ENCODE measurements at places on chromosomes 12 and 14. TPM values are rescaled to one million over a fixed set of nuclear protein-coding genes. Genes with fewer than 3 reads are reported as not detected.

- DNase-seq: peak; percentile 85
Measured at GRCh38 chr14:74979442-74980397, 23.0 kb upstream of the EIF2B2 start.

DNA sequence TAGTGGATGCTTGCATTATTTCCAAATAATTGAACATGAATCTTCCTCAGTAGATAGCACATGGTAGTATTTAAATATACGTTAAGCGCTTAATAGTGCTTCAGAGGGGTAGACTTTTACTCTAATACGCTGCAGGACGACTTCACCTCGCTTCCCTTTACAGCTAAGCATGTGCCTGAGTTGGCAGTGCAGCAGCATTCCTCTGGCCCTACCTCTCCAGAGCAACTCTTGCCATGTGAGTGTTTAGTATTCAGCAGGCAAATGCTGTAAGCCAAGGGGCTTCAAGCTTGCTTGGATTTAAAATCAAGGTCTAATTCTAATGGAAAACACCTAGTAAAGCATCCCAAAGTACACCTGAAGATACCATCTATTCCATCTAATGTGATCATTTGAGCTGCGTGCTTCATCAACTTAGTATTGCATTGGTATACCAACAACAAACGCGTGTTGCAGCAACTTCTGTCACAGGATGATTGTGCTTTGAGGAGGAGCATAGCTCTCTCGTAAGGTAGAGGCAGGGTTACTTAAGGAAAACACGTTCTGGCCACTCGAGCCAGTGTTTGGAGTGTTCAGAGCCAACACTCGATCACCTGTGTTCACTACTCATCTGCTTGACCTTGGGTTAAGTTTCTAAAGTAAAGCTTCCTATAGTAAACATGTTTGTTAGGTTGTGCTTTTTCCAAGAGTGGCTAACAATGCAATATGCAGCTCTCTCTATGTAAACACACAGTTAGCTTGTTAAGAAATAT lies 60.6 kb downstream of the PIWIL1 start:
- no peak for DNase-seq

- DNase-seq: no peak
Measured at GRCh38 chr12:105048315-105048714, 35.9 kb downstream of the ALDH1L2 start.

DNA sequence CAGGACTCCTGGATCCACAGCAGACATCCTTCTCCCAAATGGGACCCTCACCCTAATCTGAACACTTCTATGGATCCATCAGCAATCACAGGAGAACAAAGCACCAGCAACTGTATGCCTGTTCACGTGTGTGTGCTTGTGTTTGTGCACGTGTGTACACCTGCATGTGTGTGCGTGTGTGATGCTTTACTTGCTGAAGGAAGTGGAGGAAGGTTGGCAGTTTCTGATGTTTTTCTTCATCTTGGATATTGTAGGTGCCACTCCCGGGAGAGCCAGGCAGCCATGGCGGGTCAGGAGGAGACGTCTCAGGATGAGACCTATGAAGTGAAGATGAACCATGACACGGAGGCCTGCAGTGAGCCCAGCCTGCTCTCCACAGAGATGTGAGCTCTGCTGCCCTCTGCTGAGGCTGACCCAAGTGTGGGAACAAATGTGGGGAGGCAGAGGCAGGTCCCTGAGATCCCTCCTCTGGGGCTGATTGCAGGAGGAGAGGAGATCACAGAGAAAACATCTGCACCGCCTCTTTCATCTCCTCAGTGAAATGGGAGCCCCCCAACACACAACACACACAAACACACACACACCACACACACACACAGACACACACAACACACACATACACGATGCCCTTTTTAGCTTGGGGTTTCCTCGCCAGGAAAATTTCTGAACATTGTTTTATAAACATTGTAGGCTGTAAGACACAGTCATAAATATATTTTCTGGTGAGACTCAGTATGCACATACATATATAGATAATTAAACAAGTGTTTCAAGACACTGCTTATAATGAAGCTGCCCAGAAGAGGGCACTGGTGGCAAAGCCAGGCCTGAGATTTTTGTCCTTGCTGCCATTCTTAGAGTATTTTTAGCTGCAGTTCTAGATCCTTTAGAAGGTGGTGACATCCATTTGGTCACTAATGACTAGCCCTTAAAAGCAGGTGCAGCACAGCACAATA lies 112.2 kb upstream of the FKBP4 start:
- DNase-seq: no peak

The PLBD1 gene
- total RNA-seq: 35.7 TPM

All from mesenteric fat pad (tissue), 1 donor.